ENCODE measurements at places on chromosomes 4 and X.

GRCh38 chrX:123803331-123803983, 56.4 kb upstream of the XIAP start:
- DNase-seq, result peak; percentile 59

GRCh38 chr4:25059791-25060190, 29.0 kb upstream of the LGI2 start:
- DNase-seq, result no peak

- no peak for DNase-seq
Observed at GRCh38 chrX:74925225-74926088, at the start of gene NEXMIF. Gene NEXMIF, minus strand, starts transcription at chrX:74925452.

DNA sequence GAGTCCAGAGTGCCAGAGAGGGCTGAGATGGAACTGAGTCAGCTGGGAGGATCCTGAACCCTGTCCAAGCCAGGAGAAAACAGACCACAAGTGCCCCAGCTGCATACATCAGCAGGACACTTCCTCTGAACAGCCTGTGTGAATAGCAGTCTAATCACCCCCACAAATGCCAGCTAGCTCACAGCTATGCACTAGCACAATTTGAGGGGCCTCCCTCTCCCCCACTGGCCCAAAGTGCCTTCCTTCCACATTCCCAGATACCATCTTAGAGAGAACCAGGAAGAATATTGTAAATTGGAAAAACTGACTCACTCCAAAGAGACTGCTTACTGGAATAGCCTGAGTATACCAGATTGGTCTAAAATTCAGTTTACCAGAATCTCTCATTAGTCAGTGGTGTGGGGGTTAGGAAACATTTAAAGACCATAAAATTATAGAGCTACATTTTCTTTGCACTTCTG, 292.6 kb upstream of the KLF3 start:
- DNase-seq, result no peak

DNA sequence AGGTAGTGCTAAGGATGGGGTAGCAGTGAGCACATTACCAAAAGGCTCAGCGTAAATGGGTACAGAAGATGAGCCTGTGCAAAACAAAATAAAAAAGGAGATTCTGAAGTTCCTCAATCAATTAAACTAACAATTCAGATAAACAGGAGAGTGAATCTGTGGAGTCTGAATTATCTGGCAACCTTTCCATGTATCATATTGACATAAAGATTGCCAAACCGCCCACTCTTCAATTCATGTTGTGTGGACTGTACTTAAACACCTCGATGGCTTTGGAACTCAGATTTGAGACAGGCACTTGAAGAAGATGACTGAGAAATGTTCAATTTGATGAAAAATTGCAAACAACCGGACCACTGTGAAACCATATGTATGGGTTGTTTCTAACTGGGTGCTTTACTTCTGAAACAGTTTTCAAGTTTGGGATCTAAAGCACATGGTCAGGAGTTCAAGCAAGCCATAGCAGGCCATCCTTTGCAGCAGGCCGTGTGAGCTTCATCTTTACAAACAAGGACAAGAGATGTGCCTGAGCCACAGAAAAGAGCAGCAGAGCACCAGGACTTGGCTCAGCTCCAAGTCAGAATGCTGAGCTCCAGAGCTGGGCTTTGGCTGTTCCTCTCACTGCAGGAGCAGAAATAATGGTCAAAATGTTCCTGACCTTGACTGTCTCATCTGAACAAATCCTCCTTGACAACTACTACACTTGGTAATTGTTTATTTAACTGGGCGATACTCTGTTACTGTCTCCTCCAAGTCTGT, 108.1 kb downstream of the MGST2 start:
- no peak for DNase-seq

DNA sequence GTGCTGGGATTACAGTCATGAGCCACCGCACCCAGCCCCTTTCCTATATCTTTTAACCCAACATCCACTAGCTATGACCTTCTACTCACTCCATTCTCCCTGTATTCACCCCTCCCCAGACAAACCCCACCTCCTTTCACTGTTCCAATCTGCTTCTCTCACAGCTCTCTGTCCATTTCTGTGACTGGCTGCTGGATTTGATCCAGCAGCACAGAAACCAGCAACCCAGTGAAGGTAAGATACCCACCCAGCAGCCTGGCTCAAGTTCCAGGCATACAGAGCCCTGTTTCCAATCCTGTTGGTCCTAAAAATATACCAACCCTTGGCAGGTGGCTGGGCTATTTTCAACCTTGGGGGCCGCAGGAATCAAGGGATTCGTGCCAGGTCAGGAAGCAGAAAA, 56.9 kb upstream of the SMIM10 start:
- no peak for DNase-seq

DNA sequence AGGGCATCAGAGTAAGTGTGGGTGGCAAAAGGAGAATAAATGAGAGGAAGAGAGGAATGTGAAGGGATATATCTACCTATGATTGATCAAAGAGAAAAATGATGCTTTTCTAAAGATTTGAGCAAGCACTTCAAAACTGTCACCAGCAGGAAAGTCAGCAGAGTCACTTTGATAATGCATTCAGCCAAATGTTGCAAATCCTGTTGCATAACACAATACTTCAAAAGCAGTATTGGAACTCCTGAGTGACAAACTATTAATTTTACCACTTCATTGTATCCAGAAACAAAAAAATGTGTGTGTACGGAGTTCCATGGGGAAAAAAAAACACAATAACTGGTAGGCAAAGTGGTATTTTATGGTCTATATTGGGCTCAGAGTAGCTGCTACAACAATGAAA, 160.3 kb downstream of the EMCN start:
- no peak for DNase-seq

DNA sequence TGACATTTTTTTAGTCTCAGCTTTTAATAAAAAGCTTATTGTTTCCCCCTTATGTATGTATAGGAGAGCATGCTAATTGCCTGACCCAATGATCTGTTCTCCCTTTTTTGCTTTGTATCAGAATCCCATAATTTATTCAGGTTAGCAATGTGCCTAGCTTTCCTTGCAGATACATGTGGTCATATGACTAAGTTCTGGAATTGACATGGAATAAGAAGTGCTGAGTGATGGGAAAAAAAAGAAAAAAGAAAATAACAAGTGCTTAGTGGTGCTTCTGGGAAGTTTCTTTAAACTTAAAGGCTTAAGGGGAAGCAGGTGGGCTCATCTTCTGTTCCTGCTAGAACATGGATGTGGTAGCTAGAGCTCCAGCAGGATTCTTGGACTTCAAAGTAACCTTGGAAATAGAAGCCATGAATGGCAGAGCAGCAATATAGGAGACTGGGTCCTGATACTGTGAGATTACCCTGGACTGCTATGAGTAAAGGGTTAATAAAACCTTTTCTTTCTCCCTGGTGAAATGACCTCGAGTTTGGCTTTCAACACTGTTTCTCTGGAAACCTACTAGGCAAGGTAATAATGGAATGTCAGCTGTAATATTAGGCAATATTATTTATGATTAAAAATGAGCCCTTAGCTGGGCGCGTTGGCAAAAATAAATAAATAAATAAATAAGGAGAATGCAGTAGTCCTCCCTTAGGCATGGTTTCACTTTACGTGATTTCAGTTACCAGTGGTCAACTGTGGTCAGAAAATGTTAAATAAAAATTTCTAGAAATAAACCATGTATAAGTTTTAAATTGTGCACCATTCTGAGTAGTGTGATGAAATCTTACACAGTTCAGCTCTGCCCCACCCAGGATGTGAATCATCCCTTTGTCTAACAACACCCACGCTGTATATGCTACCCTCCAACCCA, 16.7 kb upstream of the RBM41 start:
- no peak for DNase-seq

- no peak for DNase-seq
Observed at GRCh38 chr4:151835467-151835866, 74.7 kb upstream of the GATB start.

DNA sequence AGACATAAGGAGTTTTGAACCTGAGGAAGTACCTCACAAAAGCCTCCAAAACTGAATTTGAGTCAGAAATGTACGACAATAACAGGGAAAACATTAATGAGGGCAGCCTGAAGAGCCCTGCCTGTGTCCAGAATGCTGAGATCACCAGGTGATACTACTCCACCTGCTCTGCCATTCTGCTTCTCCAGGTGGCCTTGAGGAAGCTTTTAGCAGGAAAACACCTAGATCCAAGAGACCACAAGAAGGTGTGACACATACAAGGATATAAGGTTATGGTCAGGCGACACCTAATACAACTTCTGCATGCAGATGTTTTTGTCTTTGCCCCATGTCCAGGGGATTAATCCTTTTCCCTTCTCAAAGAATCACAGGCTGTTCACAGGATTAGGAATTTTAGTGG, 15.3 kb downstream of the SOWAHB start:
- no peak for DNase-seq

DNA sequence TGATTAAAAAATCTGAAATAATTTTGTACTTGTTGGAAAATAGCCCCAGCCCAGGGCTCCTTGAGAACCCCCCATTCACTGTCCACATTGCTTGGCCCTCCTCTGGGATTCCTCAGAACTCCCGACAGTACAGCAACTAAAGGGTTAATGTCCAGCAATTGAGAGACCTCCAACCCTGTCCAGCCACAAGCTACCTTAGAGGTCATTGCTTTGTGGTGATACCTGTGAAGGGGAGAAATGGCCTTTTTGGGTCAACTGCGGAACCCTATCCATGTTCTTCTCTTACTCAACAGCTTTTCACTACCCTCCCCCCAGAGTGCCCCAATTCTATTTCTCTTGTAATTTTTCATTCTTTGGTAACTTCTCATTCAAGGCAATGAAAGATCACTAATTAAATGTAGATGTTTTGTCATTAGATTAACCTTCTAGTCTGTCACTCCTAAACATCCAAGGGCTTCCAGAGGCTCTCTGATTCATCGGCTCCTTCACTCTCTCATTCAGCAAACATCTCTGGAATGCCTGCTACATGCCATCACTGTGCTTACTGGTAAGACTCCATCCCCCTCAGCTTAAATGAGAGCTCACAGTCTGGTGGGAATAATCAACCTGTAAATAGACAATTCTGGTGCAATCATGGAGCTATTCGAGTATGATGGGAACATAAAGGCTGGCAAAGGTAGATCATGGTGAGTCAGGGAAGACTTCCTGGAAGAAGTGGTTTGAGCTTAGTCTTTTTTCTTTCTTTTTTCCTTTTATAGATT, 241.4 kb upstream of the PGRMC2 start:
- peak; percentile 83 for DNase-seq

- DNase-seq, result peak; percentile 79
Observed at GRCh38 chrX:131812847-131813825, 210.0 kb upstream of the STK26 start.

GRCh38 chr4:112516066-112516470, at the start of gene NEUROG2:
Gene NEUROG2, minus strand, starts transcription at chr4:112516180. Its CDS starts 705 bp downstream, at chr4:112515475.
- DNase-seq, result no peak

DNA sequence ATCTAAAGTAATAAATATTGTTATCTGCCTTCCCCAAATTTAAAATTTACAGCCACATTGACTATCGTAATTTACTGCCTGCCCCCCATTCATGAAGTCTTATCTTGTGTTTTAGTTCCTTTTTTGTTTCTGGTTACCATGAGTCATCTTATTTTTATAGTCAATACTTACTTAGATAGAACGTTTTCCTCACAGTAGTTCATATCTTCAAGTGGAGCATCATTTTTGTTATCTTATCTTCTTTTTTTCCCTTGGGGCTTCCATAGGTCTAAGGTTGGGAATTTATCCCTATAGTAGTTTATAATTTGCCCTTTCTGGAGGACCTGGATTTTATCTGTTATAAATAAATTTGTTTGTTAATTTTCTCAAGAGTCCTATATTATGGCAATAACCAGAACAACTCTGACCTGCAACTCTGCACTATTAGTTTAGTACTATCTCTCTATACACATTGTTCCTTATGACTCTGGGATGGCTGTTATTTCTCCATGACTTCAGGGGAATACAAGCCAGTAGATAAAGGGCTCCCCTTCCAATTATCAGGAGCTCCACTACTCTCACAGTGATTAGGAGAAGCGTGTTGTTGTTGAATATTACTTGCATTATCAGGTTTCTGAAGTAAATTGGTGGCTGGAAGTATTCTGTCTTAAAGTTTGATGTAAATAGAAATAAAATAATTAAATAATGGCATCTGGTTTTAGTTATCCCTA, 330.6 kb downstream of the GALNTL6 start:
- no peak for DNase-seq

- DNase-seq, result no peak
Observed at GRCh38 chr4:74618659-74619058, 173.7 kb downstream of the AREG start.

DNA sequence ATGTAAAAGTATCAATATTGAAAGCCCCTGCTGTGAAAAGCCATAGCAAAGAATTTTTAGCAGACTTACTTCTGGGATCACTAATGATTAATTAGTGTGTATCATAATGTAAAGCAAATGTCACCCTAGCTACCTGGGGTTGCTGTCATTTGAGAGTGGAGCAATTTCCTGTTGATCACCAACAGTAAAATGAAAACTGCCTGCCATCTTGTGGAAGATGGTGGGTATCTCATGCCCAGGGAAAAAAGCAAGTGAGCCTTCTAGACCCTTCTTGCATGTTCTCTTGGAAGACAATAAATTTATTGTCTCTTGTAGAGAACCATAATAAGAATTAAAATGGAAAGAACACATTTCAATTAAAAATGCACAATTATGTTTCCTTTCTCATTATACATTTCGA, 360.2 kb downstream of the ZIC3 start:
- peak; percentile 53 for DNase-seq

DNA sequence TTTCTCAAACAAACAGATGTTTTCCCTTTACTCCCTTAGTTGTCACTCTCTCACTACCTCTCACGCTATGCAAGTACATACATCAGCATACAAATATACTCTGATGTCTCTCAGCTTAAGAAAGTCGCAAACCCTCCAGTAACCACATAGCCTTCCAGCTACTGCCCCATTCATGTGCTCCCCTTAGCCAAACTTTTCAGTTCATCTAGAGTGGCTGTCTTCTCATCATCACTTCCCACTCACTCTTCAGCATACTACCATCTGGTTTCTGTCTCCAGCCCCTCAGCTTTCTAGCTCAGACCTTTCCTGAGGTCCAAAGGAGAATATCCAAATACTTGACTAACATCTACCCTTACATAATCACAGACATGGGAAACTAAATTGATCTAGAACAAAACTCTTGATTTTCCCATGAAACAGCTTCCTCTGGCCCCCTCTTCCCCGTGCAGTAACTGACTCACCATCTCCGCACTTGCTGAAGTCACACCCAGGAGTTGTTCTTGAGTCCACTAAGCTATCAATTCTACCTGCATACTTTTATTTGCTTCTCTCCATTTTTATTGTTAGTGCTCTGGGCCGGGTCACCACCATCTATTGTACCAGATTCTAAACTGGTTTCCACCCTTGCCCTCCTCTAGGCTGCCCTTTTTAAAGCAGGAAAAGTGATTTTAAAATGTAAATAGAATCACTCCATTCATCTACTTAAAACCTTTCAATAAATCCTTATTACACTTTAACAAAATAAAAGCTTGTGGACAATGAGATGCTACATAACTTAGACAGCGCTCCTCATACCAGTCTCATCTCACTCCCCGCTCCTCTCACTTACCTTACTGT, 57.2 kb downstream of the CASP6 start:
- no peak for DNase-seq

GRCh38 chrX:149992918-149993317, 54.6 kb upstream of the EOLA2 start:
- DNase-seq, result no peak

DNA sequence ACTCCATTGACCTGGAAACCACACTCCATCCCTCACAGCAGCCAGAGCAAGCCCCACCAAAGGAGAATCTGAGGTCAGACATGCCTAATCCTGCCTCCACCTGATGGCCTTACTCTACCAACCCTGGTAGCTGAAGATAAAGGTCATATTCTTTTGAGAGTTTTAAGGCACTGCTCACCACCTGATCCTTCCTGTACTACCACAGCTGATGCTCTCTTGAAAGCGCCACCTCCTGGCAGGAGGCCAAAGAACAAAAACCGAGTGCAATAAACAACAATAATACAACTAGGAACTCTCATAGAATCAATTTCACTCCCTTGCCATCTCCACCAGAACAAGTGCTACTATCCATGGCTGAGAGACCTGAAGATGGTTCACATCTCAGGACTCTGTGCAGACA, 301.6 kb downstream of the NAF1 start:
- DNase-seq, result peak; percentile 4

Data from ELF-1 (cell line).